ENCODE measurements at places on chromosomes 1 and 21.

DNA sequence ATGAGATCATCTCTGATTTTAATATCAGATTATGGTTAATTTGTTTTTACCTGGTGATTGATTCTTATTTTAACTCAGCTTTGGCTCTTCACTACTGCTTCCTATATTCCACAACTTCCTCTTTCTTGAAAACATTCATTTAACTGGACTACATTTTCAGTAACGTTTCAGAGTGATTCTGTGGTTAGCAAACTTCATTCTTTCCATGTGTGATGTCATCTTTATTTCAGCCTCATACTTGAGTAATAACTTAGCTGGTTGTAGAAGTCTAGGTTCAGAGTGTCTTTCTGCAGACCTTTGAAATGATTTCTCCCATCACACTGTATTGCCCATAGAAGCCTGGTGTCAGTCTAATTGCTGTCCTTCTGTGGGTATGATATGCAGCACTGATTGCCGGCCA is 36.0 kb upstream of the SLC35F3 start:
- DNase-seq, result no peak

- DNase-seq, result no peak
Measured at GRCh38 chr1:23593556-23594148, 34.4 kb upstream of the ID3 start.

GRCh38 chr1:236021424-236022135 is 43.3 kb downstream of the NID1 start:
- DNase-seq, result no peak

- no peak for DNase-seq
Measured at GRCh38 chr1:30748098-30748698, 9.4 kb downstream of the LAPTM5 start.

- no peak for DNase-seq
Measured at GRCh38 chr1:214012418-214012817, 24.6 kb downstream of the PROX1 start.

DNA sequence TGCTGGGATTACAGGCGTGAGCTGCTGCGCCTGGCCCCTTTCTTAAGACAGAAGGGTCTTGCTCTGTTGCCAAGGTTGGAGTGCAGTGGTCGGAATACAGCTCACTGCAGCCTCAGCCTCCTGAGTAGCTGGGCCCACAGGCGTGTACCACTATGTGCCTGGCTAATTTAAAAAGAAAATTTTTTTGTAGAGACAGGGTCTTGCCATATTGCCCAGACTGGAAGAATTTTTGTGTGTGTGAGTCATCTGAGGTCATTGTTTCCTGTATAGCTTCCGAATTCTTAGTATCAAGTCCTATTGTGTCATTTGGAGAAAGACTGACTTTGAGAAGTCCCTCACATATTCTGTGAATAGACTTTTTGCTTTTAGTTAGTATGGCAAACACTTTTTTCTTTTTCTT is 4.7 kb downstream of the SZRD1 start:
- no peak for DNase-seq

DNA sequence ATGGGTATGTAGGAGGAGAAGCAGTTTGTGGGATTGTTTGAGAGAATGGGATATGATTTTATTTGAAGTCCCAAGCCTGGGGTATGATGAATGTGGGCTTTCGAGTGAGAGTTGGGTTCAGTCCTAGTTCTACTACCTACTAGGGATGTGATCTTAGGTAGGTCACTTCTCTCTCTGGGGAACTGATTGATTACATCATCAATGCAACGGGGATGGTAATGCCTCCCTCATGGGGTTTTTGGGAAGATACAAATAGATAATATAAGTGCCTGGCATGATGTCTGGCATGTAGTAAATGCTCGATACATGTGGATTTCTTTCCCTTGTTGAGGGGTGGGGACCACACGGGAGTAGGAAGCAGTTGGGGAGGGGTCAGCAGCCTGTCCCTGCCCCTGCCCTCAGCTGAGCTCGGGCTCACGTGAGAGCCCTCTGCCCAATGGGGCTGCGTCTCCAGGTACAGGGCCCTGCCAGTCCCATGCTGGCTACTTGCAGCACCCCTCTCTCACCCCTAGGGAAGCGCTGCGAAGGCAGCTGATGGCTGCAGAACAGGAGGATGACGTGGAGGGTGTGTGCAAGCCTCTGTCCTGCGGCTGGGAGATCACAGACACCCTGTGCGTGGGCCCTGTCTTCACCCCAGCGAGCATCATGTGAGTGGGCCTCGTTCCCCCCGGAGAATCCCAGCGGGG is 38.7 kb downstream of the AZIN2 start:
- no peak for DNase-seq

DNA sequence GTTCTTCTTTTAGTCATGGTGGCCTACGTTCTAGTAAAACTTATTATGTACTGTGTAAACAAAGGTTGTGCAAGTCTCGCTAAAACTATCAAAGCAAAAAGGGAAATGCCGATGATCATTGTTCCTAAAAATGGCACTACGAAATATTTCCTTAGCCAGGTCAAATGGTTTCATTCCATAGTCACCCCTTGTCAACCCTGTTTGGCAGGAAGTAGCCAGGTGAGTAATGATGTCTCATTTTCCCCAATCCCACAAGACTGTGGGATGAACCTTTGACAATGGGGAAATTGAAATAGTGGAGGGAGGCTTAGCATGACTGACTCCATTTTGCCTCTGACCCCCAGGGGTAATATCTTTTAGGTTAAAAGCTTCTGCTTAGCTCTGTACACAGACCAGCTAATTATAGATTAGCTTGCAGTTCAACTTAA is 5.6 kb upstream of the REN start:
- no peak for DNase-seq

GRCh38 chr1:48726139-48726538 is 50.6 kb downstream of the BEND5 start:
- no peak for DNase-seq

- no peak for DNase-seq
Measured at GRCh38 chr21:46229923-46230260, 1.3 kb upstream of the LSS start.

DNA sequence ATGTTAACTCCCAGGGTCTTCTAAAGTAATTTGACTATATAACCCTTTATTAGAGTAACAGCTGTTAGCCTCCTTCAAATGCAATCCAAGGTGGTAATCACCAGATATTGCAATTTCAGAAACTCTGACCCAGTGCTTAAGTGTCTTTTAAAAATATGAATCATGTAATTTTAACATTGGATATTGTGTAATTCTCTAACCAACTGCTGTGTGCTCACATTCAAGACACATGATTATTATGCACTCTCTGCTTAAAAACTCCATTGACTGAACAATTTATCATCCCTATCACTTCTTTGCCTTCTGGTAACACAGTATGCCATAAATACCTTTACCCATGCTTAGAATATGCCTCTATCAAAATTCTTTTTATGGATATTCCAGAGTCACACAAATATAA is 537.4 kb upstream of the RGS18 start:
- DNase-seq, result no peak

DNA sequence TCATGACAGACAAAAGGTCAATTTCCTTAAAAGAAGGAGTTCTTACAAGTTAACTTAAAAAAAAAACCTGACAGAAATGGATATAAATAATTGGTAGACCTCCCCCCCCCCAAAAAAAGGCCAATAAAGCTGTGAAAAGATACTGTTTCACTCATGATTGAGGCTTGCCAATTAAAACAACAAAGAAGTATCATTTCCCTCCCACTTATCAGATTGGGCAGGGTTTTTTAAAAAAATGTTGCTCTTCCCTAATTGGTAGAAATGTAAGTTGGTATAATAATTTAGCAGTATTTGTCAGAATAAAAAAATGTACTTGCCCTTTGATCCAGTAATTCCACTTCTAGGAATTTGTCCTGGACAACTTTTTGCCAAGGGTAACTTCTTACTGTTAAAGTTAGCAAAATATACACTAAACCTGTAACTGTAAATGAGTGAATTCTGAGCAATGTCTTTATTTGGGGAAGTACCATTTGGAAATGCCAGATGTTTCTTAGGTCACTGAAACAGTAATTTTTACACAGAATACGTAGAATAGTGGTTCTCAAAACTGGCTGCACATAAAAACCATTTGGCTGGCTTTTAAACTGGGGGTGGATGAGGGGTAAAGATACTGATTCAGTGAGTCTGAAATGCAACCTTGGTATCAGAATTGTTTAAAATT is 17.5 kb downstream of the RNF2 start:
- no peak for DNase-seq

DNA sequence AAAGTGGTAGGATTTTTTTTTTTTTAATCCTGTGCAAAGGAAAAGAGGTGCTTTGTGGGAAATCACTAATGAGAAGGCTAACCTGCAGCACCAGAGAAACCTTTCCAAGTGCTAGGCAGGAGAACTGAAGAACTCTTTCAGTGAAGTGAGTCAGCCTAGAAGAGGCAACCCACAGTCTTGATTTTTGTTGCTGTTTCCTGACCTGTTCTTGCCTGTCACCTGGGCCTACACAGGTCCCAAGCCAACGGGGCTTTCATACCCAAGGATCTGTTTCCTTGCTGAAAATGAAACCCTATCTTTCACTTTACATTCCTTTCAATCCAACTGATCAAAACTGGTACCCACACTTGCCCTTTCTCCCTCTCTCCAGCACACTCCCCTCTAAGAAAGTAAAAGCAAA is 7.1 kb upstream of the IKBKE start:
- DNase-seq, result no peak

DNA sequence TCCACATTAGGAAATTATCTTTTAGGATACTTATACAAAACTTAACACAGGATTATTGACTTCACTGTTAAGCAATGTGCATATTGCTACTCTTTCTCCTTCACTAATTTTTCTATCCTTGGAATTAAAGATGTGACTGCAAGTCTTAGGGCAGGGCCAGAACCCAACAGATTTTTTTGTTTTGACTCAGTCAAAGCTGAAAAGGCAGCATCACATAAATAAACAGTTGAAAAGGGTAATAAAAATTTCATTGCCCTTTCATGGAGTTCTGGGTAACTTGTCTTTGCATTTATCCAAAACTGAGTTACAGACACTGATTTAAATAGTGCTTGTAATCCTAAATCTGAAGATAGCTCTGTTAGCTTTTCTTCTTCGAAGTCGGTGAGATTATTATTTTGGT is 1.9 kb upstream of the TMEM35B start:
- no peak for DNase-seq

- no peak for DNase-seq
Measured at GRCh38 chr1:163035446-163036249, 33.5 kb upstream of the RGS4 start.

- no peak for DNase-seq
Measured at GRCh38 chr1:165207853-165208515, 148.5 kb downstream of the LMX1A start.

GRCh38 chr1:116538544-116538943 is 32.3 kb downstream of the CD58 start:
- DNase-seq, result no peak

DNA sequence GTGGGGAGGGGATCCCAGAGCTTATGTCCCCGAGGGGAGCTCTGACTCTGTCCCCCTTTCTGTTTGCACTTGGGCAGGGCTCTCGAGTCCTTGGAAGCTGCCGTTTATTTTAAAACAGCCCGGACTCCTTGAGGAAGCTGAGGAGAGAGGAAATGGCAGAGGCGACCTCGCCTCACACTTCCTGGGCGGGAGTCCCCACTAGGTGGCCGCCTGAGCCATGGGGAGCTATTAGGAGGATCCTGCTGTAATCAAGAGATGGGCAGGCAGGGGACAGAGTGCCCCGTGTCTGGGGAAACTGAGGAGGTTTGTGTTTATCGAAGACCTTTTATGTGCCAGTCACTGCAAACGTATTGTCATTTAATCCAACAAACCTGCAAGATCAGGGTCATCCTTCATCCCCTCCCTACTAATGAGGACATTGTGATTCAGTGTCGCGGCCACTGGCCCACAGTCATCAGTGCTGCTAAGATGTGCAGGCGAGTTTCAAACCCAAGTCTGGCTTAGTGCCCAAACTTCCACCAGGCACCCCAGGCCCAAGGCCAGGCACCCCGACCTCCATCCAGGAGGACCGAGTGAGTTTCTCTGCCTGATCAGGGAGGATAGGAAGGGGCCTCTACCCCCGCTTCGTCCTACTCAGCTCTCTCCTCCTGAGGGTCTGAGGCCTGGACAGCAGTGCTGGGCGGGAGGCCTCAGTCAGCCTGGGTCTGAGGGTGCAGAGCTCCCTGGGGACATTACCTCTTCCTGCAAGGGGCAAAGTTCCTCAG is 316.9 kb upstream of the VAMP3 start:
- DNase-seq, result no peak

GRCh38 chr1:83918688-83919285 is 80.1 kb downstream of the TTLL7 start:
- no peak for DNase-seq

DNA sequence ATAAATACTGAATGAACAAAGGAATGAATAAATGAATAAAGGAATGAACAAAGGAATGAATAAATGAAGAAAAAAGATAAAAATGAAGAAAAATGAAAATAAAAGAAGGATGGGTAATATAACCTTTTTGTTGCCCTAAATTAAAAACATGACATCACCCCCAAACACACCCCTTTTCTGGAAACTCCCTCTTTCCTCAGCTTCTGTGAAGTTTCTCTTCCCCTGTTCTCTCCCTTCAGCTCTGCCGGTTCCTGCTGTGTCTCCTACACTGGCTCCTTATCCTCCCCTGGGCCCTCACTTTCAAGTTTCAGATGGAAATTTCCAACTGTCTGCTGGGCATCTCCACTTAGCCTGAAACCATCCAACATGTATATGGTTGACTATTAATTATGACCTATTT is 37.9 kb downstream of the RAB3B start:
- DNase-seq, result no peak

DNA sequence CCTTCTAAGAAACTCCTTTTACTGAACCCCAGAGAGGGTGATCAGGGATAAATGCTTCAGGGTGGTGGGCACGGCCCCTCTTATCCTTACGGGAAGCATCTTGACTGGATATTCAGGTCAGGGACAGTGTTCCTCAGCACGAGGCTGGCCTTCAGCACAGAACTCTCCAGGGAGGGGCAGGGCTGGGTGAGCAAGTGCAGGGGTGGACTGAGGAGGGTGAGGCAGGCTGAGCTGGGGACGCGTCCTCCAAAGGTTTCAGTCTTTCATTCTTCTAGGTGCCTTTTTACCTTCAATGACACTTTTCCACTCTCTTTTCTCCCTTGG is 52.3 kb downstream of the RASSF5 start:
- DNase-seq, result no peak

DNA sequence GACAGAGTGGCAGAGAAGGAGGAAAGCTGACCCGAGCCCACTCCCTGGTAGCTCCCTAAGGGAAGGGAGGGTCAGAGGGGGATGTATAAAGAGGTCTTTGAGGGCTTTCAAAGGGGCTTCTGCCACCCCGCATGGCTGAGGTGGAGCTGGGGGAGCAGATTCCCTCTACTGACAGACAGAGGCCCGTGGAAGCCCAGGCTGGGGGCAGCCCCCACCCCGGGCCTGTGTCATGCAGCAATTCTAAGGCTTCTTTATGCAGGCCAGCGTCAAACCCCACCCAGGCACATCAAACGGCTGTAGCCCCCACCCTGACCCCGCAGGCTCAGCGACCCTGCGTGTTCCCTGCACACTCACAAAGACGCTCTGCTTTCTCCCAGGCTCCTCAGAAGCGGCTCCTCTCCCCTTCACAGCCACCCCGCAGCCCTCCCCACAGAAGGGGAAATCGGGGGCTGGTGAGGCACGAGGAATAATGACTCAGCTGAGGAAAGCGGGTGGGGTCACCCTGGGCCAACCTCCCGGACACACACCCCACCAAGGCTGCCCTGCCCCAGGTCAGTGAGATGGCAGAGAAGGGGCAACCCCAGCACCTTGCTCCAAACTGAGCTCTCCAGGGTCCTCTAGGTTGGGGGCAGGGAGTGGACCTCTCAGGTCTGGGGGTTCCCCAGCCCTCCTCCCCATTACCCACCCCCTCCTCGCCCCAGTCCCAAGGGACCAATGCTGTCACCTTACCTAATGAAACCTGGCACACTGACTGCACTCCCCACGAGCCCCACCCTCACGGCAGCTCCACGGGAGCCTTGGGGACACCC is 10.8 kb downstream of the SLC45A3 start:
- no peak for DNase-seq
